ENCODE measurements at places on chromosomes 12 and 14.

DNA sequence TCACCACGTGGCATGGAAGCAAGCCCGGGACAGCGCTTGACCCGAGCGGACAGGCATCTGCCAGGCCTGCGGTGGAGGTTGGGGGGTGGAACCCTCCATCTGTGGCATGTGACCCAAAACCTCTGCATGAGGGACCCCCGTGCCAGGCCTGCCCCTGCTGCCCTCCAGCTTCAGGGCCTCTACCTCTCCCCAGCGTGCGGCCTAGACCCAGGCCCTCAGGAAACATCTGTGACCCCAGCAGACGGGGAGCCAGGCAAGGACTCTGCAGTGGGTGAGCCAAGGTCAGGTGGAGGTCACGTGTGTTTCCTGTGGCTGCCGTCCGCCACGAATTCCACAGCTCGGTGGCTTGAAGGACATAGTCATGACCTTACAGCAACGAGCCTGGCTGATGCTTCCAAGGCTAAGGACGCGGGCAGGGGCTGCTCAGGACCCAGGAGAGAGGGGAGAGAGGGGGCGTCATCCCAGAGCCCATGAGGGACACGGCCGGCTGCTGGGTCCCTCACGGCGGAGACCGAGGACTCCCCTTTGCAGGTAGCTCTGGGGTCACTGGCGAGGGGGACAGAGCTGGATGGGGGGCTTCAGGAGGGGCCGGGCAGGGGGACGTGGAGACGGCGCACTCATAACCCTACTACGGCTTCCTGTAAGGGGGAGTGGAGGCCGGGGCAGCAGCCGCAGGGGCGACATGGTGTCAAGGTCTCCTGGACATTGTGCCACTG, 91.5 kb downstream of the GALNT9 start:
- no peak for DNase-seq

DNA sequence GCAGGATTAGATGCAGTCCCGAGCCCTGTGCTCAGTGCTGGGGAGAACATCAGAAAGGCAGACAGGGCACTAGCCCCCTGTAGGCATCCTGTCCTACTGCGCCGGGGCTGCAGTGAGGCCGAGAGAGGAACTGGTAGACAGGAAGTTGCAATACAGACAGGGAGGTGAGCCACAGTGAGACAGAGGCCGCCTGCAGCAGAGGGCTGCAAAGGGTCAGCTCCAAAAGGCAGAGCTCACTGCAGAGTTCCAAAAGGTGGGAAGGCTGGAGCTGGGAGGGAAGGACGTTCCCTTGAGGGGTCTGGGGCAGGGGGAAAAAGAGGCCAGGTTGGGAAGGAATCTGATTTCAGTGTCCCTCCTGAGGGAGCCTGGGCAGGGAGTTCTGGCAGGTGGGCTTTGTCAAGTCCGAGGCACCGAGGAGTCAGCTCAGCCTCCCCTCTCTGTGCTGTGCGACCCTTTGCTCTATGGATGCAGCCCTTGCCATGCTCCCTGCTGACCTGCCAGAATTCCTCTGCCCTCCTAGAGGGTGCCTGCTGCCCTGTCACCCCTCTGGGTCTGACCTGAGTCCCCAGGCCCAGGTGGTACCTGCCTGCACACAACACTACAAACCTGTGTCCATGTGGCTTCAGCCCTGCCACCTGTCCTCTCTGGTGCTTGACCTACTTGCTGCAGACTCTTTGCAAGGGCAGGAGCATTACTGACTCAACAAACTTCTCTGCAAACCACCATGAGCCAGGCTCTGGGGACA, 63.5 kb downstream of the PRMT8 start:
- no peak for DNase-seq

GRCh38 chr14:88470542-88471440, 84.0 kb downstream of the PTPN21 start:
- DNase-seq = no peak

DNA sequence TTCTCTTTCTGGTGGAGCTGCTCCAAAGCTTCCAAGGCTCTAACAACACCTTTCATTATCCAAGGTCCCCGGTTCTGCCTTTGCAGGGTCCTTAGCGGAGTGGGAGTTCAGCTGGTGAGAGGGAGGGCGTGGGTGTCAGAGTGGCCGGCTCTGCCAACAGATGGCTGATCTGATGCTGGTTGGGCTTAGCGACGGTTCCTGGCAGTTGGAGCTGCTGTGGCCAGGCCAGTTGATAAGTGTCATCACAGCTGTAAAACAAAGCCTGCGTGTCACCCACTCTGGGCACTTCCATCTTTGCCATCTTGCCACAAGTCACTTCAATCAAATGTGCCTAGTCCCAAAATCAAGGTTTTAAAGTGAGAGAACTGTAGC, 36.3 kb downstream of the RIN3 start:
- DNase-seq = no peak

- DNase-seq = no peak
These were observed 21.9 kb downstream of the ANKLE2 start for GRCh38 chr12:132739600-132740312.

GRCh38 chr14:103030741-103031565, 26.4 kb downstream of the CDC42BPB start:
- DNase-seq = no peak

DNA sequence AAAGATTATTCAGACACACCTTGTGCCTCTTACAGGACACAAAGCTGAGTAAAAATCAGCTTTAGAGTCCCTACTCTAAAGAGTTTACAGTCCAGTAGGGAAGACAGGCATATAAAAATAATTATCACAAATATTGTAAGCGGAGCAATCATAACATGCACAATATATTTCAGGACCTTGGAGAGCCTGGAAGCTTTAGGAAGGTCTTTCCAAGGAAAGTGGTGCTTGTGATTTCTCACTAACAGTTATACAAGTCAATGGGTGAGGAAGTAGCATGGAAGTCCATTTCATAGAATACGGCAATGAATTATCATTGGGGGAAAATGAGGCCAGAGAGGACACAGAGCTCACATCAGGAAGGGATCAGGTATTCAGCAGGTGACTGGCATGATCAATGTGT, 268.3 kb downstream of the C12orf50 start:
- DNase-seq = no peak

GRCh38 chr12:106673141-106673540, 90.3 kb downstream of the RFX4 start:
- no peak for DNase-seq

DNA sequence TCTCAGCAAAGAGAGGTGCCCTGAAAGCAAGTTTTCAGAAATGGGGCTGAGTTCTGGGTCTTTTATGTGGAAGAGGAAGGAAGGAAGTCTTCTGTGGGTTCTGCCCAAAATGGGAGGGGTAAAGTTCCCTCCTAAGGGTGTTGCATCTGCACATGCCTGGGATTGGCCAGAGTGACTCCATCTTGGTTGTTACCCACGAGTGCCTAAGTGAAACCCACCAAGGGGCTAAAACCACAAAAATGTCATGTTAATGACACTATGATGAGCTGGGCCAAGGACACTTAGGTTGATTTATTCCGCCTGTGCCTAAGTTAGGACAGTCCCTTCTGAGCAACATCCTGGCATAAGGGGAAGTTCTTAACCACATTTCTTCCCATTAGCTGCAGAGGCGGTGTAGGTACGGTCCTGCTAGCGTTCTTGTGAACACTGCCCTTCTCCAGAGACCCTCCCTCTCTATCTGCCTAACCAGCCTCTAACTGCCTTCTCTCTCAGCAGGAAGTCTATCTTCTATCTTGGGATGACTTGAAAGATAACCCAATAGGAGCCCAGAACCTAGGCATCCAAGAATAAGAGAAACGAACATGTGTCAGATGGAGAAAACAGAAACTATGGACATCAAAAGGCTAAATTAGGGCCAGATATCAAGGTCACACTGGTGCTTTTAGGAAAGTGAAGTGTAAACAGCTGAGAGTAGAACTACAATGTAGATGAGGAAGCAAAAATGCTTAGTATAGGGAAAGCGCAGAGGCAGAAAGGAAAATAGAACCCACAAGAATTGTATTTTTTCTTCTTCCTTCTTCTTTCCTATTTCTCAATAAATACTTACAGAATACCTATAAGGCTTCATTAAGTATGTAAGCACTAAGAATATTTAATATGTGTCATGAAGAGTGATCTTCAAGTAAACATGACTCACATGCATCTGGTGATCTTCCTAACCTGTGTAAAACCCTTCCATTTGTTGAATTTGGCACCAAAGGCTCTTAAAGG, 104.2 kb upstream of the AMN1 start:
- DNase-seq = no peak

GRCh38 chr12:128814411-128815261, 9.1 kb downstream of the SLC15A4 start:
- DNase-seq = no peak

- DNase-seq = no peak
These were observed 104.4 kb upstream of the PRB2 start for GRCh38 chr12:11499806-11500187.

GRCh38 chr12:68455691-68456345, 123.7 kb upstream of the MDM1 start:
- DNase-seq = no peak

- no peak for DNase-seq
These were observed 22.2 kb downstream of the FCF1 start for GRCh38 chr14:74735125-74735524.

DNA sequence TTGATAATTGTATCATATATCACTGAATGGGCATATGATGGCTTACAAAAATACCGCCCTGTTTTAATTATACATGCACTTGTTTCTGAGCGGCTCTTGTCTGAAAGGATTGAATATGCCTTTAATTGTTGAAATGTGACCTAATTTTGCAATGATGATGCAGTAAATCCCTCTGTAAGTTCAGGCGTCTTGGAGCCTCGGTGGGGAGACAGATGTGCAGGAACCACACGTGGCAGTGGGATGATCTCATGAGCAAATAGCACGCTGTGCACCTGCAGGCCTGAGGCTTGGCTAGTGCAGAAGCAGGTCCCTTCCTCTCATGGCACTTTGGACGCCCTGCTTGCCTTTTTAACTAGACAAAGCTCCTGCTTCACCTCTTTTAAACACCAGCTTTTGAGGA, 49.3 kb upstream of the ASPG start:
- DNase-seq = no peak

- DNase-seq = no peak
These were observed 23.9 kb downstream of the FERMT2 start for GRCh38 chr14:52926953-52927352.

DNA sequence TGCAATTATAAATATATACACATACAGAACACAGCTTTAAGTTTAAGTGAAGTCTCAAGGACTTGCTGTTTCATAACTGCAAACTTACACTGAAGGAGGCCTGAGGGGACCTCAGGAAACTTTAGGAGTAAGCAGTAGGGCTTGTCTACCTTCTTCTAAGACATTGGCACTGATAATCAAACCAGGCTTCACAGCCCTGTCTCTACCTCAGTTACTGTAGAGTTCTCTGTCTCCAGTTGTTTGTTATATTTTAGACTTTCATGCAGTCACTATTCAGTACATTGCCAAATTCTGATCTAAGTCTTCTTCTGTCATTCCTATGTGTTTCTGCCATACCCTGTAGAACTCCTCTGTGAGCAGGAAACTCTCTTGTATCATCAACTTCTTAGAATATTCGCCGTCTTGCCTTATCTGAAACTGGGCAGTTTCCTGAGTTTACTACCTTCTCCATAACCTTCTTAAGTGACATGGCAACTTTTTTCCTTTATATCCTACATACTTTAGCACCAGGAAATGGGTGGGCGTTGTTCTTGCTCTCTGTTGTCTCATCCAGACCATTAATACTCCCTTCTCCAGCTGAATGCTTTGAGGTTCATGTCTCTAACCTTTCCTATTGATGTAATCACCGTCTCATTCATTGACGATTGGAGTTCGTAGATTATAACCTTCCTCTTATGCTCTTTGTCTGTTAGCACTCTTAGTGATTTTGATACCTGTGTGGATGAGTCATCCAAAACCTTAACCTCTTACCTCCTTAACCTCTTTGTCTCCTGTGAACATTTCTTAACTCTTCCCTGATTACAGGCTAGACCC, 11.4 kb downstream of the APAF1 start:
- no peak for DNase-seq

- no peak for DNase-seq
These were observed 79.2 kb upstream of the PTHLH start for GRCh38 chr12:28051516-28052354.

DNA sequence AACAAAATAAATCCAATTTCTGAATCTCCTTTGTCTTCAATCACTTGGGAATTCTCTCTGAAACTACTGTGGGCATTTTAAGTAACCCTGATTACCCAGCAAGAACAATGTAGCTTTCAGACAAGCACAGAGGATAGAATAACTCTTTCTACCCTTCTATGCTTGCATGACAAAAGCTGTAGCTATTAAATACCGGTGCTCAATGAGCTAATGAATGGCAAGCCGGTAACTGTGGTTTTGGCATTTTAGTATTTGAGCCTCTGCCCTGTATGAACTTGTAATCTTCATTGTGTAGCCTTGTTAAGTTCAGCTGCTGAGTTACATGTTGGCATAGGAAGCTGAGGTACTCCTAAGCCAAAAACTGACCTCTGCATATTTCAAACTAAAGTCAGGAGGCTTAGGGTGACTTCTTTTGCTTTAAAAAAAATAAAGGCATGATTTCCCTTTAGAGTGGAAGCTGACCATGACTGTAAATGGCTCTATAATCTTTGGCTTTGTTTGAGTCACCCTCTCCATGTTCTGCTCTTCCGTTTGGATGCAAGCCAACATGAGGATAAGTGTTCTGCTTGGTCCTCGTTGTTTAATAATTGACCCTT, 171.0 kb upstream of the HIF1A start:
- DNase-seq = no peak

- no peak for DNase-seq
These were observed 147.4 kb downstream of the C12orf75 start for GRCh38 chr12:105477873-105478272.

- no peak for DNase-seq
These were observed 87.8 kb upstream of the BTG1 start for GRCh38 chr12:92233346-92234015.

DNA sequence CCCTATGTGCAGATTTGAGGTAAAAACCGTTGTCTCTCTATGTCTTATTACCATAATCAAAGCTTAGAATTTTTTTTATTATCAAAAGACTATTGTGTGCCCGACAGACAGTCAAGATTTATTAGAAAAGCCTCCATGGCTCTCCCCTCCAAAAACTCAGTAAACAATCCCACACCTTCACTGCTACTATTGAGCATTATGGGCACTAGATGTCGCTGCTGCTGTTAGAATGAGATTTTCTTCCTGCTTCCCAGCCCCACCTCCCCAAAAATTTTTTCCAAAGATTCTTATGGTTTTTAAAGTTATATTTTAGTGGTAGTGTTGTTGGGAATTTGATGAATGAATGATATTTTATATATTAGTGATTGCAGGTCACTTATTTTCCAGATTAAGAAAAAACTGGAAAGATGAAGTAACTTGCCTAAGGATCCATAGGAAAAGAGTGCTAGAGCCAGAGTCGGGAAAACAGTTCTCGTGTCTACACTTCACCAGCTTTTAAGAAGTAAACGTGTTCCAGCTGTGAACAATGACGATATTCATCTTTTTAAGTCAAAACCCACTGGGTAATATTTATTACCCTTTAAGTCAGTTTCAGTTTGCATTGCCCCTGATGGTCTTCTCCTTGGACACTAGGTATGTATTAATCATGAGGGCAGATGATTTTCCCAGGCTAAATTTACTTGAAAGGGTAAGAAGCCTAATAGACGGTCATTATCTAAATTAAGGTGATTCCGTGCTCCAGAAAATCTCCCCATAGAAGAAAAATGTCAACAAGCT, 12.2 kb upstream of the FOXG1 start:
- no peak for DNase-seq
